ENCODE measurements at places on chromosomes 13 and 19.

- DNase-seq: no peak
These were observed 166.8 kb downstream of the PDS5B start for GRCh38 chr13:32752997-32753606.

- no peak for DNase-seq
These were observed 22.9 kb downstream of the GP6 start for GRCh38 chr19:55015126-55015525.

DNA sequence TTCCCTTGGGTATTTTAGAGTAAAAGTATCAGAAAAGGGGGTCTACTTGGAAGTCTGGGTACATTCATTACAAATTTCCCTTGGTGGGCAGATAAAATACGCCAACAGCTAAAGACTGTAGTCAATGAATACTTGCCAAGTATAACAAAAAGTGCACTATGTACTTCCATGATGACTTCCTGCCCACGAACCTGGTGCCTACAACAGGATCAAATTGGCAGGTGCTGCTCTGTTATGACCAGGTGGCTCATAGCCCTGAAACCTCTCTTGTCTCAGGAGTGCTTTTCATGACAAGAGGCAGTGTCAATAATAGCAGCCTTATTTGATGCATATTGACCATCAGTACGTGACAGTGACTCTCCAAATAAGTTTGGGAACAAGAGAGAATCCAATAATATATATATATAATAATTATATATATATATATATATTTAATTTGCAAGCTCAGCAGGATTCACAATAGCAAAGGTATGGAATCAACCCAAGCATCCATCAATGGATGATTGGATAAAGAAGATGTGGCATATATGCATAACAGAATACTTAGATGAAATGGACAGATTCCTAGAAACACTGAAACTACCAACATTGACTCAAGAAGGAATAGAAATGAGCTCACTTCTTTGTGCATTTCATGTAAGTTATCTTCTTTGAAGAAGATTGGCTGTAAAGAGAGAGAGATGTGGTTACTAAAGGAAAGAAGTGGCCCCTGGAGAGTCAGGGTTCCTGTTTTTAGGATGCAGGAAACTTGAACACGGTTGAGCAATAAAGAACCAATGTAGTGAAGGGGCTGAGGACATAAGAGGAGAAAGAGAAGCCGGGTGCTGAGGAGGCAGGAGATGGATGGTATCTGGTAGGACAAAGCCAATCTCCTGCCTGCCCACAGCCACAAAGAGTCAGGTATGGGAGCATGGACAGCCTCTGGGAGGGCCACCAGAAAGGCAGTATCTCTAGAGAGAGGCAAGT is 52.0 kb upstream of the GTF2F2 start:
- no peak for DNase-seq

GRCh38 chr13:26420282-26420960 is 137.1 kb upstream of the WASF3 start:
- DNase-seq: no peak

DNA sequence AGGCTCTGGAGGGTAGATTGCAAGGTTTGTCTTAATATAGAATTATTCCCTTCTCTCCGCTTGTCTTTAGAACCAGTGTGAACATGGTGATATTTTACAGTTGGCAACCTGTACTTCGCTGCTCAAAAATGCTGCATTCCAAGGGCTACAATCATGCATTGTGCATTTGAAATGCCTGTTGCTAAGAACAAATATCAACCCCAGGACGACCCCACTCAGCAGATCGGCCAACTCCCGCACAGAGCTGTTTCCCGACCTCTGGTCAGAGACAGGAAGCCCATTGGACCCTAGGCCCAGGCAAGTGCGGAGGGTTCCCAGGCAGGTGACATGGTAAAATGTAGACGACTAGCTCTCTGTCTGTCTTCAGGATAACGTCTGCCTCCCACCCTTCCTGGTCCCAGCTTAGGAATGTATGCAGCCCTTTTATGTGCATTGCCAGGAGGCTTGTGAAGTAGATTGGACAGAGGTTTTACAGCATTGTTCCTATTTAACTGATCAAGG is 263.5 kb downstream of the FOXO1 start:
- peak; percentile 59 for DNase-seq

- no peak for DNase-seq
These were observed 98.1 kb upstream of the SLITRK1 start for GRCh38 chr13:83980331-83980730.

- DNase-seq: no peak
These were observed 54.5 kb downstream of the GPR180 start for GRCh38 chr13:94656176-94656575.

- peak; percentile 6 for DNase-seq
These were observed 88.6 kb upstream of the FARP1 start for GRCh38 chr13:98054301-98054700.

- no peak for DNase-seq
These were observed 32.9 kb upstream of the IGSF23 start for GRCh38 chr19:44580366-44580895.

- no peak for DNase-seq
These were observed 39.3 kb upstream of the KCTD4 start for GRCh38 chr13:45240143-45240542.

- DNase-seq: peak; percentile 89
These were observed 194.4 kb downstream of the GGACT start for GRCh38 chr13:100394005-100394695.

DNA sequence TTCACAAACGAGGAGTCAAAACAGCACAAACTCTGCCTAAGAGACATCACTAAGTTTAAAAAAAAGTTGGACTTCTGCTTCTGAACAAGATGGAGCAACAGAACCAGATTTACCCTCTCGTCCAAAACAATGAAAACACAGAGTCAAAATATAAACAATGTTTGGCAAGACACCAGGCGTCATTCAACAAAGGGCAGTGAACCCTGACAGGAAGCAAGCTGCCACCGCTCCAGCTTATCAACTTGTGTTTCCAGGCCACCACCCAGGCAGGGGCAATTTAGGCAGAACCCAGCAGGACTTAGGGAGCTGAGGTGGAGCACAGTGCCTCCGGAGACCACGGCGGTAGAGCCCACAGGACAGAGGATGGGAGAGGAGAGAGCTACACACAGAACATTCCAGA is 8.6 kb upstream of the NAPA start:
- DNase-seq: no peak
